CD8-positive, alpha-beta memory T cell (primary cell): ENCODE measurements at places on chromosomes 6 and 20.

DNA sequence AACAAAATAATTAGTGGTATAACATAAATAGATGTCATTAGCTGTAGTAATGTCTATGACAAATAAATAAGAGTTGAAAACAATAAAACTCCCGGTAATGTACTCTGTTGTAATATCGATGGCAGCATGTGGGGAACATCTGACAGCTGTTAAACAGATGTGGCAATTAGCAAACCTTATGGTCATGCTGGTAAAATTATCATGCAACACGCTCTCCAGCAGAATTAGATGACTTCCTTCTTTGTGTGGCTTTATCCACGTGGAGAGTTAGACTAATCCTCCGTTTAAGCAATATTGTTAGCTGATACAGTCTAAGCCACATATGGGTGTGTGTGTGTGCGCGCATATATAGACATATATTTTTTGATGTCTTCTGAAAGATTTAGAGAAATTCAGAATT is 77.7 kb upstream of the ZFP64 start:
- no peak for DNase-seq

DNA sequence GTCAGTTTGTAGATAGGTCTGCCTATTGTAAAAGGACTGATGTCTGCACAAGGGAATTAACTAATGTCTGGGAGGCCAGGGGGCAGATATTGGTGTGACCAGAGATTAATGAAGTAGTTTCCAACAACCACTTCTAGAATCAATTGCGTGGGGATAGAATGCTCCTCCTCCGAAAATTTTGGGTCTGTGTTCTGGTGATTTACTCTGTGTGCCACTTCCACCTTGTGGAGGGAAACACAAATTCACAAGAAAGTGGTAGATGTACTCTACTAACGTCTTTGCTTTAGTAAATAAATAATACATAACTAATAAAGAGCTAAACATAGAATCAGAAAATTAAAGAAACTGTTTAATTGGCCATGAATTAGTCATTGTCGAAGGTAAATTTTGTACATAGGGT is 25.5 kb downstream of the TMEM14A start:
- no peak for DNase-seq

DNA sequence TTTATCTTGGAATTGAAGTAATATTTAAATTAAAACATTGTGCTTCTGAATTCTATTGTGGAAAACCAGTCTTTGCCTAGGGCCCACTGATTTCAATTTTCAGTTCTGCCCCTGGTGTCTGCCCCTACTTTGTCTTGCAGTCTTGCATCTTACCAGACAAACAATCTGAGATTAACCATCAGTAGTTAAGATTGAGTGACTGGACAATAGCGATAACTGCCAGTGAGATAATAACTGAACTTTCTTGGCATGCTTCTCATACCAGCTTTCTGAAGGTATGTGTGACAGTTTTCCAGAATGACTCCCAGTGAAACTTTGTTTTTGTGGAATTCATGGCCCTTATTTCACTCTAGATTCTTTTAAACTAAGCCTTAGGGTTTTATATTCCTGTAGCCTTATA is 53.5 kb downstream of the KCNQ5 start:
- no peak for DNase-seq

GRCh38 chr6:6840831-6841291 is 252.3 kb downstream of the LY86 start:
- no peak for DNase-seq

GRCh38 chr6:45001663-45002062 is 326.5 kb upstream of the RUNX2 start:
- peak; percentile 8 for DNase-seq

DNA sequence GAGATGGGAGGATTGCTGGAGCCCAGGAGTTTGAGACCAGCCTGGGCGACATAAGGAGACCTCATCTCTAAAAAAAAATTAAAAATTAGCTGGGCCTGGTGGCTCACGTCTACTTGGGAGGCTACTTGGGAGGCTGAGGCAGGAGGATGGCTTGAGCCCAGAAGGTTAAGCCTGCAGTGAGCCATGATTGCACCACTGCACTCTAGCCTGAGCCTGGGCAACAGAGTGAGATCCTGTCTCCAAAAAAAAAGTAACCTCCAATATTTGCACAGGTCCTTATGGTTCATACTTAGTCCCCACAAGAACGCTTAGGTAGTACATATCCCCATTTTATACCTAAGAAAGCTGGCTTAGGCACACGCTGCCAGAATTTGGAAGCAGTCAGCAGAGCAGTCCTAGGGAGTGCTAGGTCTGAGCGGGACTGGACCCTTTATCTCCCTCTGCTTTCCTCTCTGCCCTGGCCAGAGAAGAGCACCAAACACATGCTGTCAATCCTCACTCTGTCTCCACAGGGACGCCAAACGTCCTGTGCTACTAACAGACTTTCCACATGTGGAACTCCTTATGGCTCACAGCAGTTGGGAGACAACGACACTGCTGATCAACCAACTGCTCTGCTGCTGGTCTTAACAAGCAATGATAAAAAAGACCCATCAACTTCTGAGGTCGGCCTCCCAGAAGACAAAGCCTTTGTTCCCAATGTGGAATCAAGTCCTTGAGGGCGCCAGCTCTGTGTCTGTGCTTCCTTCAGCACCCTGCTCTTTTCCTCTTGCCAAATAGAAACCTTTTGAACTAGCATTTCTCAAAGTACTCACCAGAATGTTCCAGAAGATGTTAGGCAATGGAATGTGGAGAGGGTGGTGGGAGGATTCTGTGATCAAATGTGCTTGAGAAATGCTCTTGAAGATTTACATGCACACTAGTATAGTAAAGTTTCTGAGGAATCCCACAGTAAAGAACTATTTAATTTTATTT is 226.3 kb upstream of the DTNBP1 start:
- DNase-seq = no peak

- no peak for DNase-seq
Observed at GRCh38 chr20:60372822-60373221, 414.6 kb downstream of the CDH26 start.

- no peak for DNase-seq
Observed at GRCh38 chr20:45300961-45301360, 5.7 kb upstream of the RBPJL start.

DNA sequence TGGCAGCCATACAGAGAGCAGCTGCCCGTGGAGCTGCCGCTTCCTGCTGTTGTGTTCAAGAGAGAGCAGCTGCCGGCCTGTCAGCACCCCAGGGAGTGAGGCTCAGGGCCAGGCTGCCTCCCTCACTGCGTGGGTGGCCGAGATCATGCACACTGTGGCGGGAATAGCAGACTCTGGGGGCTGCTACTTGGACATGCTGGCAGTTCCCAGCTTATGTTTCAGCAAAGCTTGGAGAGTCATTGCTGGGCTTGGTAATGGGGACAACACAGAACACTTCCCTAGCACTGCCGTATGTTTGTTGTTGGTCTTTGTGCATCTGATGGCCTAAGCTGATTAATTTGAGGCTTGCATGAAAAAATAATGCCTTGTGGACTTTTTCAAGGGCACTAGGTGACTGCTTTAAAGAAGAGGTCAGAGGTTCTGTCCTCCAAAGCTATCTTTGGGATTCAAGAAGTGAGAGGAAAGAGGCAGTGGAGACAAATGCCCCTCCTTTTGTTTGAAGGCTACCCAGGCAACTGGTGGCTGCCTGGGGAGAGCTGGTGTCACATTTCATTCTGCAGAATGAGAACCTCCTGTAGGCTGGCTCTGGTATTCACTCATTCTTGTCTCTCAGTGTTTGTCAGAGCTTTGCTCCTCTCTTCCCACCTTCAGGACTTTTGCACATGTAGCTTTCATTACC is 18.8 kb downstream of the MRAP2 start:
- DNase-seq = no peak

- no peak for DNase-seq
Observed at GRCh38 chr20:18831830-18832499, 18.4 kb downstream of the SCP2D1 start.
